Stimulated activated CD8-positive, alpha-beta memory T cell treated with anti-CD3 and anti-CD28 coated beads, Interleukin-7, amount 100 ng/mL, for 1 hour (primary cell): ENCODE measurements at places on chromosomes 16 and 17.

GRCh38 chr17:55236316-55236715 is 28.4 kb upstream of the HLF start:
- no peak for DNase-seq

DNA sequence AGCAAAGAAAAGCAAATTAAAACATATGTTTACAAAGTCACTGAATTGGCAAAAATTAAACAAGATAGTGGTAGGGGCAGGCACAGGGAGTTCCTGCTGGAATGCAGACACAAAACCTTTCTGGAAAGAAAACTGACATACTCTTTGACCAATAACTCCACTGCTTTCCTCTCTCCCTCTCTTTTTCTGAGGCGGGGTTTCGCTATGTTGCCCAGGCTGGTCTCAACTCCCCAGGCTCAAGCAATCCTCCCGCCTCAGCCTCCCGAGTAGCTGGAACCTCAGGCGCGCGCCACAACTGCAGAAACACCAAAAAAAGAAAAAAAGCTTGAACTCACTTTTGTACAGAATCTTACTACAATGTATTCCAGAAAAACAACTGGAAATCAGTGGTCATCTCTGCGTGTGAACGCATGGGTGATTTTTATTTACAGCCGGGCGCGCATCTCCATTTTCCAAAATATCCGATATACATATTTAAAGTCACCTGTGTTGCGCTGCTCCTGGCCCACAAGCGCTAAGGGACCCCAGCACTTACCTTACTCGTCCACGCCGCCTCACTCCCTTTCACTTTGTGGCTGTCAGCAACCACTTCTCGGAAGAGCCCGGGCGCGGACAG is 480 bp downstream of the TXNL4B start:
- DNase-seq, result no peak

- DNase-seq, result no peak
Measured at GRCh38 chr17:12830777-12831247, 41.5 kb downstream of the ARHGAP44 start.

GRCh38 chr17:64399071-64399766 is 8.6 kb upstream of the PECAM1 start:
- no peak for DNase-seq

- DNase-seq, result no peak
Measured at GRCh38 chr17:16281351-16281750, 64.3 kb downstream of the PIGL start.

- peak; percentile 21 for DNase-seq
Measured at GRCh38 chr17:77281122-77281903, 140.5 kb downstream of the SEC14L1 start.
